ENCODE measurements at places on chromosomes 1 and 21.
A peak's percentile ranks its signal among the peaks of the same experiment; 100 is the strongest.

DNA sequence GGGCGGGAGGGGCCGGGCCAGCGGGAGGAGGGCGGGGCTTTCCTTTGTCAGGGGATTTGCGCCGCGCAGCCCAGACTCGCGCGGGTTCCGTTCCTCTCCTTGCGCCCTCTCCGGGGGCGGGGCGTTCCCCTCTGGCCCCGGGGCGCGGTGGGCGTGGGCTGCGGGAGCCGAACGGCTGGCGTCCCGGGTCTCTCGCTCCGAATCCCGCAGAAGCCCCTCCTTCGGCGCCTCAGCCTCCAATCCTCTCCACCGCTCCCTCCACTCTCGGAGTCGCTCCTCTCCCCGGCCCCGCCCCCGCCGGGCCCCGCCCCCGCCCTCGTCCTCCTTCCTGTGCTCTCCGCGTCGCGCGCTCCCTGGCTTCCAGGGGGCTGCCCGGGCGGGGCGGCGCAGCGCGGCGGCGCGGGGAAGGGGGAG, 82.8 kb upstream of the BMP8A start:
- peak; percentile 98 for DNase-seq

GRCh38 chr1:117511273-117511672, 94.6 kb upstream of the TENT5C start:
- no peak for DNase-seq

DNA sequence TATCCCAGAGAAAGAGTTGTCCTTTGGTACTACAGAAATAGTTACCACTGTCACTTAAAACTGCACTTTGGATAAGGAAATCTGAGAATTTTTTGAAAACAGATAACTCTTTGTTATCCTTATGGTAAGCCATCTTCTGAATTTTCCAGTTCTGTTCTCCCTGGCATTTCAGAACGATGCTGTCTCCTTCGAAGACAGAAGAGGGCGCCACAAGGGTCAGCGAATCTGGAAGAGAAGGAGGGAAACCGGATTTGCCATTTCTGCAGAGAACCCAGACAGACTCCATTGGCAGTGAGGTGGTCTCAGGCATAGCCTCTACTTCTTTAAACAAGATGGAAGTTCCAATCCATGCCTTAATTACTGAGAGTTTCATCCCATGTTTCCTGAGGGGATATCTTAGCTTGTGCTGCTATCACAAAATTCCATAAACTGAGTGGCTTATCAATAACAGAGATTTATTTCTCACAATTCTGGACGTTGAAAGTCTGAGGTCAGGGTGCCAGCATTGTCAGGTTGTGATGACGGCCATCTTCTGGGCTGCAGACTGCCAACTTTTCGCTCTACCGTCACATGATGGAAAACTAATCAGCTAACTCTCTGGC, 6.4 kb downstream of the FCRL2 start:
- peak; percentile 46 for DNase-seq

GRCh38 chr1:157469752-157470675, 82.3 kb downstream of the FCRL5 start:
- DNase-seq = no peak

- no peak for DNase-seq
Measured at GRCh38 chr1:36159614-36160387, 3.8 kb downstream of the MAP7D1 start.

- no peak for DNase-seq
Measured at GRCh38 chr21:46254208-46254975, 25.8 kb upstream of the LSS start.

DNA sequence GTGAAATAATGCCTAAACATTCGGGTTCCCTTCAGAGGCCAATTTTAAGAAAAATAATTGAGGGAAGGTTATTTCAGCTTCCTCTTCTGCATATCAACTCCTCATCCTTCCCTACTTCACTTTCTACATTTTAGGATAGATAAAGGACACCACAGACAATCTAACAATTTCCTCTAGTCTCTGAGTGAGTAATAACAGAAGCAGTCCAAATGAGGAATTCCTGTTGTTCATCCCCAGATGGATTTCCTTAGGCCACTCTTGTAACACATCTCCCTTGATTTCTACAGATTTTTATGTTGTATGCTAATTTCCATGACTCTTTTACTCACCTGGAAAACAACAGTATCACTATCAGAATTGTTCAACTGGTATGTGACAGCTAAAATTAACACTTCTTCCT, 87.7 kb upstream of the LYPLAL1 start:
- no peak for DNase-seq

- no peak for DNase-seq
Measured at GRCh38 chr1:9167638-9168037, 38.7 kb upstream of the GPR157 start.
